ENCODE measurements at places on chromosomes 6 and 20. TPM values are rescaled to one million over a fixed set of nuclear protein-coding genes. Genes with fewer than 3 reads are reported as not detected.

Gene RAET1E
- total RNA-seq = 3.8 TPM

Gene VNN1
- total RNA-seq = 0.07 TPM

Gene GRM4
- 0.29 TPM for total RNA-seq

Gene TPD52L1
- total RNA-seq = 56.8 TPM

Gene FNDC11
- 0.21 TPM for total RNA-seq

Gene PEX3
- 13.9 TPM for total RNA-seq

Gene CMTR1
- 17.2 TPM for total RNA-seq

Gene SRMS
- total RNA-seq = not detected

Gene SLC17A2
- total RNA-seq = not detected

Gene CALHM6
- total RNA-seq = not detected

Gene NRSN1
- total RNA-seq = not detected

Gene TRIM10
- total RNA-seq = not detected

Gene NNAT
- total RNA-seq = not detected

Gene IFT52
- total RNA-seq = 32.9 TPM

Gene PSORS1C2
- total RNA-seq = not detected

Gene CALHM4
- not detected for total RNA-seq

Gene PPIL6
- total RNA-seq = 3.9 TPM

Gene BEND6
- total RNA-seq = 1.3 TPM

Gene ZBTB9
- 11.6 TPM for total RNA-seq

Gene HLA-DOA
- total RNA-seq = not detected

Gene ATP6V1G2
- 0.72 TPM for total RNA-seq

Gene DYNLT2
- total RNA-seq = 0.44 TPM

Gene OPN5
- total RNA-seq = not detected

Gene PTCRA
- total RNA-seq = not detected

Gene GSS
- 55.8 TPM for total RNA-seq

Gene TMEM244
- not detected for total RNA-seq

Gene THBD
- total RNA-seq = 49.5 TPM

Gene HLA-DMB
- total RNA-seq = 1.3 TPM

Gene NHLRC1
- 1.7 TPM for total RNA-seq

Gene HRH3
- total RNA-seq = not detected

Gene TRIM40
- total RNA-seq = not detected

Gene CTCFL
- not detected for total RNA-seq

Gene XKR7
- not detected for total RNA-seq

Gene GRIK2
- 0.39 TPM for total RNA-seq

Gene RFX6
- total RNA-seq = not detected

Gene PEDS1
- total RNA-seq = 46.3 TPM

Gene ADGRF1
- total RNA-seq = 0.08 TPM

Gene MRPS10
- total RNA-seq = 39.6 TPM

Gene CCDC170
- total RNA-seq = 0.16 TPM

Gene FERMT1
- total RNA-seq = 13.4 TPM

Gene KIF13A
- 17.6 TPM for total RNA-seq

Gene TBXT
- total RNA-seq = not detected

Gene QRSL1
- total RNA-seq = 8.6 TPM

Gene ADGRF4
- total RNA-seq = 11.1 TPM

Gene ULBP1
- total RNA-seq = 0.94 TPM

Gene MATN4
- total RNA-seq = 0.15 TPM

Gene SLC26A8
- not detected for total RNA-seq

Gene RPL7L1
- 67.7 TPM for total RNA-seq

Gene SNAI1
- total RNA-seq = 15.2 TPM

Gene SUPT3H
- total RNA-seq = 4.7 TPM
